ENCODE measurements at places on chromosomes 13 and 19.

DNA sequence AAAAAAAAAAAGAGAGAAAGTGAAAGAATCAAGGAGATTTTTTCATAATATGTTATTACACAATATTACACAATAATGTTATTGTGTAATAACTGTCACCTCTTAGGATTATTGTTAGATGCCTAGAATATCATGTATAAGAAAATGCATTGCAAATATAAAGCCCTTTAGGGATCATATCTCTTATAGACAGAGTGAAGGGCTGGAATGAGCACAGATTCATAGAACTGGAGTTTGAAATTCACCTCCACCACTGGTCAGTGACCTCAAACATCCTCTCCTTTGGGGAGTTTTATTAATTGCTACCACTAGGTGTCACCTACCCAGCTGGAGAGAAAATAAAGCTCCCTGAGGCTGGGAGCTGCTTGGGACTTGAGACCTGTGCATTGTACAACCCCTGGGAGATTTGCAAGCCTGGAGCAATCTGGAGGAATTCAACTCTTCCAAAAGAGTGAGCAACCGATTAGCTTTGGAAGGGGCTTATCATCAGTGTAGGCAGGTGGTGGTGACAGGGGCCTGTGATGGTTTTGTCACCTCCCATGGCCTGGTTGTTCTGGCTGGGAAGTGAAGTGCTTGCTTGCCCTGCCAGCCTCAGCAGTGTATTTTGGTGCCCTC, 30.3 kb upstream of the FRY start:
- peak; percentile 17 for DNase-seq

DNA sequence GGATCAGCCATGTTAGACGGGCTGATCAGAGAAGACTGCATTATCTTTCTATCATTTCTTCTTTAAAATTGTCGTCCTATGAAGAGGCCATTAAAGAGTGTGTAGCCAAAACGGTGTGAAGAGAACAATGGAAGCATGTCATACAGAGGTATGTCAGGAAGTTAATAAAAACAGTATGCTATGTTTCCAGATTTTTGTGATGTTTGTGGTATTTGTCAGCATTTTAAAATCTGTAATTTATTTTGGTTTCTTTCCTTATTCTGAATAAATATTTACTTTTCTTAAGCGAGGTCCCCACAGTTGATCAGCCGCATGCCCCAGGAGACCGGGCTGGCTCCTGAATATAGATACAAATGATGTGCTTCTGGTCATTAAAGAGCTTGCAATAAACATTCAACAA, 142.9 kb upstream of the SERP2 start:
- DNase-seq = no peak

- DNase-seq = no peak
These were observed 2.8 kb downstream of the ARID3A start for GRCh38 chr19:928471-929202.

- DNase-seq = no peak
These were observed 49.4 kb downstream of the ZNF91 start for GRCh38 chr19:23345838-23346237.

- no peak for DNase-seq
These were observed 13.5 kb downstream of the FPR3 start for GRCh38 chr19:51808333-51808986.

- no peak for DNase-seq
These were observed 20.5 kb downstream of the ZNF607 start for GRCh38 chr19:37699057-37699456.

- DNase-seq = no peak
These were observed 556 bp downstream of the TRIP10 start for GRCh38 chr19:6739883-6740588.

DNA sequence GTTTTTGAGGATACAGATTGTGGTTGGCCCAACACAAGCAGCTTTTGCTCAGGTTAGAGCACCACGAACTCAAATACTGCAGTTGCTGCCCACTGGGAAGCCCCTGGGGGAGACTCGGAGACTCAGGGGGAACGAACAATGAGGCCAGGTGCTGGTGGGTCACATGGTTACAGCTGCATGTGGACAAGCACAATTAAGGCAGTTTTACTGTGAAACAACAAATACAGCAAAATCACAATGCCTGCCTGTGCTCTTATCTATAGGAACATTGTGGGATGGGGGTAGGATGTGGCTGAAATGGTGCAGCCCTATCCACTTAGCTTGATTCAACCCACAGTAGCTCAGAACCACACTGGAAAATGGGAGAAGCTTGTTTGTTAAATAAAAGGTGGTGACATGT, 119.7 kb upstream of the SPATA13 start:
- DNase-seq = no peak

DNA sequence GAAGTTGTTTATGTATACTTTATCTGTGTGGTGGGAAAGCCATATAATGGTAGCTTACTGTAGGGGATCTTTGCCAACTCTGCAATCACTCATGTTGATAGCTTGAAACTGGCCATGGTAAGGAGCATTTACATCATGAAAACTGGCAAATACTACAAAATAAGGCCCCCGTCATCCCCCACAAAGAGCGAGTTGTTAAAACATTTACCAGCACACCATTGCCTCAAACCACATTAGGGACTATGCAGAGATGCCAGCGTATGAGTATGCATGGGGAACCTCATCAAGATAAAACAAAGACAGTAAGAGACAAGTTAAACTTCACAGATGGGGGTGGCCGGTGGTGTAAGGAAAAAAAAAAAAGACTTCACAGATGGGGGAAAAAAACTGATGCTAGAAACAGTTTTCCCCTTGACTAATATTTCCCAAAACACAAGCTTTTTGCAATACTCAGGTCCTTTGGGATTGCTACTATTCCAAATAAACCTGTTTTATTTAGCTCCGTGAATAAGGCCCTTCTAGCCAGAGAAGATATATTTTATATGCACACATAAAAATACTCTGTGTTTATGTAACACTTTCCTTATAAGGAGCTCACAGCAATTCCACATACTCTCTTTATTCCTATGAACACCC, 70.6 kb upstream of the SERP2 start:
- DNase-seq = no peak

- no peak for DNase-seq
These were observed 50.2 kb upstream of the PSG2 start for GRCh38 chr19:43132696-43133095.

DNA sequence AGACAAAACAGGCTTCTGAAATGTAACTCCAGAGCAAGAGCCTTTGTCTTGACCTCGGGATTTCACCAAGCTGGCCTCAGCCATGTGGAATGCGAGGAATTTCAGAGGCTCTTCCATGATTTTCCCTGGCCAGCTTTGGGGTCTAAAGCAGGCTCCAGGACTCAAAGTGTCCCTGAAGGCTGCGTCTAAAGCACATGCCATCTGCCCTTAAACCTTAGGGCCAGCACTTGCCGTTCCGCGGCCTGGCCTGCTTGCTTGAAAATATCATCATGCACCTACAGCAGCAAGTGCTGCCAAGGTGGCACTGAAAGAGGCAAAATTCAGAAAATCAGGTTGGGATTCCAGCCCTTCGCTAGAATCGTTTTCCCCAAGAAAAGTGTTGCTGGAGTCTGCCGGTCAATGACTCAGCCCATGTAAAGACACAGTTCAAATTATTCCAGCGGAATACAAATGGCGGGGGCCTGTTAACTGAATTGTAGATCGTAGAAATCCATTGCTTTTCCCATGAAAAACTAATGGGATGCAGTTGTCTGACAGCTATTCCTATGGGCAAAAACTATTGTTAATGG, 105.7 kb upstream of the RAP2A start:
- DNase-seq = no peak

DNA sequence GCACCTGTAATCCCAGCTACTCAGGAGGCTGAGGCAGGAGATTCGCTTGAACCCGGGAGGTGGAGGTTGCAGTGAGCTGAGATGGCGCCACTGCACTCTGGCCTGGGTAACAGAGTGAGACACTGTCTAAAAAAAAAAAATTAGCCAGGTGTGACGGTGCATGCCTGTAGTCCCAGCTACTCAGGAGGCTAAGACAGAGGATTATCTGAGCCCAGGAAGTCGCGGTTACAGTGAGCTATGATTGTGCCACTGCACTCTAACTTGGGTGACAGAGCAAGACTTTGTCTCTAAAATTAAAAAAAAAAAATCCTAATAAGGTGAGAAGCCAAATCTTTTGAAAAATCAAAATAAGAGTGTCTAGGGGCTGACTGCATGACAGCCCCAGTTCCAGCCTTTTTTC, 9.7 kb upstream of the CEBPA start:
- DNase-seq = no peak

- DNase-seq = no peak
These were observed 328.4 kb upstream of the SLC10A2 start for GRCh38 chr13:103394618-103395017.

GRCh38 chr13:79534596-79534995, 53.6 kb downstream of the NDFIP2 start:
- DNase-seq = no peak

- no peak for DNase-seq
These were observed 273.5 kb downstream of the FGF14 start for GRCh38 chr13:102128216-102128810.

DNA sequence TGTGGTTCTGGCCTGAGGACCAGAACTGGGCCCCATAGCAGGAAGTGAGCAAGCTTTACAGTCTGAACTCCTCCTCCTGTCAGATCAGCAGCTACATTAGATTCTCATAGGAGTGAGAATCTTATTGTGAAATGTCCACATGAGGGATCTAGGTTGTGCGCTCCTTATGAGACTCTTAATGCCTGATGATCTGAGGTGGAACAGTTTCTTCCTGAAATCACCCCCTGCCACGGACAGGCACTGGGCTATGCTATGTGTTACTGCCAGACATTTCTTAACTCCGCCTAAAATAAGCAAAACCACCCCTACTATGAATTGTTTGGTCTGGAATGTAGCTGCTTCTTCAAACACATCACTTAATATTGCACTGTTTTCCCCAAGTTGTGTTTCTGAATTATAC, 4.6 kb downstream of the FBXL3 start:
- DNase-seq = no peak

DNA sequence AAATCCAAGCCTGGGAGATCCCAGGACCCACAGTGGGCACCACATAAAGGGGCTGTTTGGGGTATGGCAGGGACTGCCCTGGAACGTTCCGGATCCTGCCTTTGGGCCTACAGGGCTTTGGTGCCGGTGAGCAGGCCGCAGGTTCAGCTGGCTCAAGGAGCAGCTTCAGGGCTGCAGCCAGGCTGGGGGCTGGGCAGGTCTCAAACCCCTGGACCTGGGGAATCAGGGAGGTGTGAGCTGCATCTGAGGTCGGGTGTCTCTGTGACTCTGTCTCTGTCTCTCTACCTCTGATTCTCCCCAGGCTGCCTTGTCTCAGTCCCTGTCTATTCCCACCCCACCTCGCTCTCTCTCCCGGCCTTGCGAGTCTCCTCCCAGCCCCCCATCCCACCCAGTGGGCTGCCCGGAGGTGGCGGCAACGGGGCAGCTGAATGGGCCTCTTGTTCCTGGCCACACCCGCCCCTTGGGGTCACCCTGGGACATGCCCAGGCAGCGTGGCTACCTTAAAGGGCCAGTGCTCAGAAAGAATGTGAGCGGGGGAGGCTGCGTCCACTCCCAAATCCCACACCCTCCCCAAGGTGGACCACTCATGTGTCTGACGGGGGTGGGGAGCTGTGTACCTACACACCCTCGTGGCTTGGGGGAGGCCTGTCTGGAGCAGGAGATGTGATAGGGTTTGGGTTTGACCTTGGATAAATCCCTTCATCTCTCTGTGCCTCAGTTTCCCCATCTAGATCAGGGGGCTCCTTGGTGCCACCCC, 31.1 kb downstream of the NFIC start:
- no peak for DNase-seq

DNA sequence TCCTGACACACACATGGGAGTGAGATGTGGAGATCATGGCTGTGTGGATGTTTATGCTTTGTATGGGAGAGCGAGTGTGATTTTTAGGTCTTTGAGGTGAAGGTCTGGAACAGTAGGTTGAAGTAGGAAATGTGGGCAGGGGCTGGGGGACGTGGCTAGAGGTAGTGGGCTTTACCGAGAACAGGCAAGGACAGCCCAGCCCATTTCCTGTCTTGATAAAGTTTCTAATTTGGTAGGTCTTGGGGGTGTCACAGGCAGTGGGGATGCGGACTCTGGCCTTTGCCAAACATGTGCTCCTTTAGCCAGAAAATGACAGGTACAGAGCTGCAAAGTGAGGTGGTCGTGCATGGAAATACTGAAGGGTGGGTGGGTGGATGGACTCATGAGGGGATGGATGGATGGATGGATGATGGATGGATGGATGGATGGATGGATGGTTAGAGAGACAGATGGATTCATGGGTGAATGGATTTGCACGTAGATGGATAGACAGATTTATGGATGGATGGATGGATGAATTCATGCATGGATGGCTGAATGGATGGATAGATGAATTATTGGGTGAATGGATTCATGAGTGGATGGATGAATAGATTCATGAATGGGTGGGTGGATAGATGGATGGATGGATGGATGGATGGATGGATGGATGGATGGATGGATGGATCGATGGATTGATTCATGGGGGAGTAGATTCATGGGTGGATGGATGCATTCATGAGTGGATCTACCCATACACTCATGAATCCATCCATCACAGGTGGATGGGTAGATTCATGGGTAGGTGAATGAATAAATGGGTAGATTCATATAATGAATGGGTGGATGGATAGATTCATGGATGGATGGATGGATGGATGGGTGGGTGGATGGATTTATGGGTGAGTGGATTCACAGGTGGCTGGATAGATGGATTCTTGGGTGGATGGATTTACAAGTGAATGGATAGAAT, 69.3 kb upstream of the USE1 start:
- DNase-seq = no peak

DNA sequence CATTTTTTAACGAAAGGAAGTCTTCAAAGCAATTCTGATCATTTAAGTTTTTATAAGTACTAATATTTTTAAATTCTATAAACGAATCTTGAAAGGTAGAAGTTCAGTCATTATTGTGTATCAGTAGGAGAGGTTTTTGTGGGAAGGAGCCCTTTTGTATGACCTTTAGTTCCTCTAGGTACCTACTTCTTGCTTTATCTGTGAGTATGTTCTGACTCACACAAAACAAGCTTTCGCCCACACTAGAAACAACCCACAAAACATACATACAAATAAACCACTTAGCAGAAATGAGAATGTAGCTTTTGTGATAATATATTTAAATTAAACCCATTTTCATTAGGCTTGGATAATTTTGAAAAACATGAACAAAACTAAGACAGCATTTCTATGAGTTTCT, 27.8 kb downstream of the ERCC5 start:
- no peak for DNase-seq

- no peak for DNase-seq
These were observed 14.7 kb downstream of the RYR1 start for GRCh38 chr19:38448225-38448624.

DNA sequence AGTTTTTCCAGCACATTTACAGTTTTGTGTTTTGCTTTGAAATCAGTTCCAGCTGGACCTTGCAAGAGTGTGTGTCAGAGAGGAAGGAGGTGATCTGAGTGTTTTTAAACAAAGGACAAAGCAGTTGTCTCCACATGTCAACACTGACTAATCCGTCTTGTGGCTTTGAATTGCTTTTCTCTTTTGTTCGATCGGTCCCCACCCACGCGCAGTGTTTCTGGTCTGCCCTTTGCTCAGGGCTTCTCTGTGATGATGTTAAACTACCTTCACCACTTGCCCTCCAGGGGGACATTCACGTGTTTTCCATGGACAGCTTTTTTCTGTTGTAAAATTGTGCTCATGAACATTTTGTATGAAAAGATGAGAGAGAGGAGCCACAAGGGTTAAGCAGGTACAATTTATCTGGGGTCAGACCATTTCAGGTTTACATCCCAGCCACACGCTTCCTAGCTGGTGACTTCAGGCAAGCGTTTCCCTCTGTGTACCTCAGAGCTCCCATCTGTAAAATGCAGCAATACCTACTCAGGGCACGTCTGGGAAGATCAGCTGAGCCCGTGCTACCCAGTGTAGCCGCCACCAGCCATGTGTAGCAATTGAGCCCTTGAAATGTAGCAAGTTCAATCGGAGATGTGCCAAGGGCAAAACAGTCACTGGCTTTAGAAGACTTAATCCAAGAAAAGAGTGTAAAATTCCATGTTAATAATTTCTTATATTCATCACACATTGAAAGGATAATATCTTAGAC, 13.5 kb upstream of the PLA2G4C start:
- DNase-seq = peak; percentile 25

Measured in activated CD4-positive, alpha-beta memory T cell treated with anti-CD3 and anti-CD28 coated beads, Interleukin-2, amount 10 ng/mL, durations not matched to agents 7 days and 5 days (primary cell).